Effector CD4-positive, alpha-beta T cell (primary cell): ENCODE measurements at places on chromosomes 4 and X.

DNA sequence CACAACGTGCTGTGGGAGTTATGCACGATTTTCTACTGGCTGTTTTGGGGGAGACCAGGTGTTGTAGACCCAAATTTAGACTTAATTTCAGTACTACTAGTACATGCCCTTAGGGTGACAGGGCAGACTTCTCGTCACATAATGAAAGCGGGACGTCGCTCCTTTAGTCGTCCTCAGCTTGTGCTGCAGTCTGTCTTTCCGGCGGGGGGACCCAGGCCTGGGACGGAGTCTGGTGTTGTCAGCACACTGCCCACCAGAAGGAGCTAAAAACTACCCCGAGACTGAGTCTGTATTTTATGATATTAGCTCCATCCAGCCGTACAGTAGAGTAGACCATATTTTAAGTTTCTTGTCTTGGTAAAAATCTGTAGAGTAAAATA is 35.5 kb downstream of the NOP14 start:
- no peak for DNase-seq

DNA sequence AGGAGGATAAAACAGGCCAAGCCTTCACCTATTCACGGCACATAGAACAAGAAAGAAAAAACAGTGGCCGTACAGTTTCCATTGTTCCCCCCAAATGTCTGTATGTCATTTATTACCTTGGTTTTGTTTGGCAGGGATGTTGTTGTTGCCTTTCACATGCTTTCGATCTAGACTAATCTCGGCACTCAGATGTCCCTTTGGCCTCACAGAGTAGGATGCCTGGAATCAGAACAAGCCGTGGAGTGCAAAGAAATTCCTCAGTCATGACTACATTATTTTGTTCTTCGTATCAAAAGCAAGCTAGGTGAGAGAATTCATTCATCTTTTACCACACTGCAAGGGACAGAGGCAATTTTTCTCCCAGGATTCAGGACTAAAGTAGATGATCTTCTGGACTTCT is 106.9 kb downstream of the SMIM20 start:
- DNase-seq = no peak

DNA sequence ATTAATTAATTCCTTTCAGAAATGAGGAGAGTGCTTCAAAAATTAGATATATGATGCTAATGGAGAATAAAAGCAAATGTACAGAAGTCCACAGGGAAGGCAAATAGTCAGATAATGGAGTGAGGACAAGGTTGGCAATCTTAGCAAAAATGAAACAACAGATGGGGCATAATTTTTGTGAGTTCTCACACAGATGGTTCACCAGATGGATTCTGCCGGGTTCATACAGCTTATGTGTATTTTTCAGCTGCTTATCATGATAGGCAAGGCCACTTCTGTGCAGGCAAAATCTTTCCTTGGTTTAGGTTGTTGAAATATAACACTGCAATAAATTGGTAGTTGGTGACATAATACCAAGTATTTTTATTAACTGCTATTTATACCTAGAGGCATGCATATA is 1539.0 kb upstream of the IGFBP7 start:
- no peak for DNase-seq

GRCh38 chrX:151984902-151985301 is 10.4 kb upstream of the GABRE start:
- DNase-seq = no peak

GRCh38 chrX:107823456-107823855 is 2.2 kb upstream of the MID2 start:
- no peak for DNase-seq

DNA sequence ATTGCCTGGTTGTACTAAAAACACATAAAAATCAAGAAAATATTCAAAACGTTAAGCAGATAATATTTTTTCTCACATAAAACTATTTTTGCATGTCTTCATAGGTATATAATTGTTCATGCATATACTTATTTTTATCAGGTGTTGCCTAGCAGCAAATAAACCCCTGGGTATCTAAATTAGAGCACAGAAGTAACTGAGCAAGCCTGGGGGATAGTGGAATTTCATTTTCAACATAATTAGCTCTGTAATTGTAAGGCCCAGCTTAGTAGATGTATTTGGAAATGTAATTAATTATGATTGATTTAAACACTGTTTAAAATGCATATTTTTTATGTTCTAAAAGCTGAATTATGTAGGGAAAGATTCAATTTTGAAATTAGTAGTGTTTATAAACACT is 82.9 kb downstream of the ANKRD50 start:
- DNase-seq = no peak

GRCh38 chr4:149910177-149910576 is 94.5 kb upstream of the IQCM start:
- no peak for DNase-seq

GRCh38 chr4:47774079-47774478 is 63.8 kb downstream of the CORIN start:
- no peak for DNase-seq

GRCh38 chr4:173498023-173498422 is 32.0 kb downstream of the HAND2 start:
- no peak for DNase-seq

DNA sequence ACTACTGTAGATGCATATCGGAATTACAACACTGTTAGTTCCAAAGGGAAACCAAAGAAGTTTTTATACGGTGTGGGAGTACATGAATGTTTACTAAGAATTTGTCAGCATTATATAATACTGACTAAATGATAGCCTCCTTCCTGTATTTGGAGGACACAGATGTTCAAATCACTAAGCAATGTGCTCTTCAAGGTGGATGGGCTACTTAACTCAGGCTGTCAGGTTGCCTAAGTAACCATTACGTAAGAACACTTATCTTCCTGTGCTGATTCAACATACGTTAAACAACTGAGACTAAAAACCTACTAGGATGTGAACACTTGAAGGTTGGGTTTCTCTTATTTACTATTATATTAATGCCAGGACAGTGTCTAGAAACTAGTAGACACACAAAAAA is 81.9 kb upstream of the HPGD start:
- no peak for DNase-seq

- DNase-seq = no peak
These were observed 298.8 kb upstream of the CTSO start for GRCh38 chr4:156252358-156252921.

GRCh38 chr4:145843148-145843547 is 95.5 kb downstream of the ZNF827 start:
- DNase-seq = no peak

DNA sequence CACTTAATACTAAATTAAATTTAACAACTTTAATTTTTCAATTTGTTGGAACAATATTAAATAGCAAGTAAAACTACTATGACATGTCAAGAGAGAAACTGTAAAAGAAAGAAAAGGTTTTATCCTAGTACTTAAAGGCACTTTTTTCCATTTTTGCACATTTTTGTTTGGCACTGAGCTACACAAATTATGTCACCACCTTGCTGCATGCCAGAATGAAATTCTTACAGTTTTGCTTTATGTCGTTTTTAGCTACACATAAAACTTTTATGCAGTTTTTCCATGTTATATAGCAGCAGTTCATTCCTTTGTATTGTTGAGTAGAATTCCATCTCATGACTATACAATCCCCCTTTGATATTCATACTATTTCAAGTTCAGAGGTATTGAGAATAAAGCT is 99.1 kb upstream of the RXFP1 start:
- no peak for DNase-seq
